ENCODE measurements at places on chromosomes 6 and 20.
A peak's percentile ranks its signal among the peaks of the same experiment; 100 is the strongest.

DNA sequence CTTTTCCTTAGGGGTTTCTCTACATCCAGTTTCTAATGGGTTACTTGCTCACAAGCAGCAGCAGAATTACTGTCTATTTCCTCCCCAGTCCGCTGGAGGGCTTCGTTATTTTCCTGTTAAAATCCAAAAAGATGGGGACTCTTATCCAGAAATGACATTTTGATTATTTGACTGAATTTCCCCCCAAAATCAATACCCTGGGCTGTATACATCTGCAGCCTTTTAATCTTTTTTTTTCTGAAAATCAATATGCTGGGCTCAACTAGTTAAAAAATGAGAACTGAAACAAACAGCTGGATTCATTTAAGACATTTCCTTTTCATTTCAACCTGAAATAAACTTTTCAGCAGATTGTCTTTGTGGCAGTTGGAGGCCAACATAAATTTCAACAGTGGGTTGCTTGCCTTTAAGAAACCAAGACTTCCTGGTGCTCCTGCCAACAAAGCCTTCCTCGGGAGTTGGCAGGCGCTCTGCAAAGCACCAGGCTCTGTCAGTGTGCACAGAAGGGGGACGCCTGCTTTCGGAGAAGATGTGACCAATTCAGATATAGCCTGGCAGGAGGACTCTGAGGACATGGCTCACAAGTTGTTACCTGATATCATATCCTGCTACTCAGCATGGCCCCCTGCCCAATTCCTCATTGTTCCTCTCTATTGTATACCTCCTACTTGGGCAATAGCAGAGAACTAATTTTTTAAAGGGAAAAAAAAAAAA lies 204.7 kb upstream of the ARG1 start:
- peak; percentile 84 for DNase-seq

GRCh38 chr6:37713529-37714119 lies 15.9 kb upstream of the MDGA1 start:
- DNase-seq: no peak

GRCh38 chr6:99011151-99011550 lies 63.4 kb upstream of the FBXL4 start:
- DNase-seq: no peak

DNA sequence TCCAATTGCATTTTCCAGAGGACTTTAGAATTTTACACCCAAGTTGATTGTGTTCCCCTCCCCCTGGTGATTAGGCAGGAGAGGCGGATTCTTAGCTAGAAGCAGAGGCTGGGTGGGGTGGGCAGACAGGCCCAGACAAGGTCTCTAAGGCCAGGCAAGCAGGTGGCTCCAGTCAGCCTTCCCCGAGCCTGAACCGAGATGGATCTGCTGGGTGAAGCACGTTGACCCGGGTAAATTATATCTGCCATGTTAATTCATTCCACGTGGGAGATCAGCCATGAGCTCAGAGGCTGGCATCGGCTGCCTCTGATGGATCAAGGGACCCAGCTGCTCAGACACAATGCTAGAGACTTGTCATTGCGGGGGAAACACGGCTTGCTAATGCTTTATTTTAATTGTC lies 159.5 kb upstream of the MAFB start:
- DNase-seq: no peak

- no peak for DNase-seq
Observed at GRCh38 chr20:32189691-32190615, 17.6 kb downstream of the PLAGL2 start.

DNA sequence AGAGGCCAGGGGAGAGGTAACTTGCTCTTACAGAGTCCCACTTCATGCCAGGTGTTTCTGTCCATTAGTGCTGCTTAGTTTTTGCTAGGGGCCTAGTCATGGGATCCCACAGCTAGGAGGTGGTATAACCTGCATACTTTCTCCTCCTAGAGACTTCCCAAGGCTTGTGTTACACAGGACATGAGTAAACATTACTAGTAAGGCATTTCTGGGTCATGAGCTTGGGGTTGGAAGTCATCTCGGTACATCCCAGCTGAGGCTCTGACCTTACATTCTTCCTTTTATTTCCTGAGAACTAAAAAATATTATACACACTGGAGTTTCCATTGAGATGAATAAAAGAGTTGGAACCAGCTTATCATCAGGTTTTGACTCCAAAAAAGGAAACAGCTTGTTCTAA lies 20.9 kb upstream of the PNPLA1 start:
- no peak for DNase-seq

- DNase-seq: peak; percentile 41
Observed at GRCh38 chr20:18001131-18001921, 32.5 kb downstream of the MGME1 start.

- no peak for DNase-seq
Observed at GRCh38 chr6:752438-752837, 59.5 kb upstream of the EXOC2 start.

- no peak for DNase-seq
Observed at GRCh38 chr6:81624453-81624852, 128.0 kb downstream of the TENT5A start.

DNA sequence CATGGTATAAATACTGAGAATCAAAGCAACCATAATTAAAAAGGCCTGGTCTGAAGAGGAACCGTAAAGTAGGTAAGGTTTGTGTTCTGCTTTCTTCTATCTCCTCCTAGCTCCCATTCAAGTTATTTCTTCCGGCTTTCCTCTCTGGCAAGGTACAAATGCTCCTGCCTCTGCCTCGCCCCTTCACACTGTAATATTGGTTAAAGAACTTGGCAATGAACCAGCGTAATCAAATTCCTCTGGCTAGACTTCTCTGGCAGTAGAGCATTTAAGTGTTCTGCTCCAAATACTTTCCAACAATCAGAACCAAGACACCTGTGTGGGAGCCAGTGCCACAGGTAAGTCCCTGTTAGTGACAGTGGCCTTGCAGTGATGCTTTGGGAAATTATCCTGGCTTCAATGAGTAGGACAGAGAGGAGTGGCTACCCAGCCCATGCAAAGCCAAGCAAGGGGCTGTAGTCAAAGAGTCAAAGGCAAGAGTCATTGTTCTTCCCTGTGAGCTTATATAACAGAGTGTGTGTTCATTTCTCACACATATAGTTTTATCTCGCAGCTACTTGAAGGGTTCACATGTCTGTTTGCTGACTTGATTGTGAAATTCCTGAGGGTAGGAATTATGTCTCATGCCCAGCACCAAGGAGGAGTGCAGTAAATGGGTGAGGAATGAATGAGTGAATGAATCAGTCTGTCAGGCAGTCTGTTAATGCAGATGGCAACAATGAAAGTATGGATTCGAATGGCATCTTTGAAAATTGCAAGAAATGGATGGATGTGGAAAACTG lies 329.3 kb downstream of the NRN1 start:
- DNase-seq: no peak

DNA sequence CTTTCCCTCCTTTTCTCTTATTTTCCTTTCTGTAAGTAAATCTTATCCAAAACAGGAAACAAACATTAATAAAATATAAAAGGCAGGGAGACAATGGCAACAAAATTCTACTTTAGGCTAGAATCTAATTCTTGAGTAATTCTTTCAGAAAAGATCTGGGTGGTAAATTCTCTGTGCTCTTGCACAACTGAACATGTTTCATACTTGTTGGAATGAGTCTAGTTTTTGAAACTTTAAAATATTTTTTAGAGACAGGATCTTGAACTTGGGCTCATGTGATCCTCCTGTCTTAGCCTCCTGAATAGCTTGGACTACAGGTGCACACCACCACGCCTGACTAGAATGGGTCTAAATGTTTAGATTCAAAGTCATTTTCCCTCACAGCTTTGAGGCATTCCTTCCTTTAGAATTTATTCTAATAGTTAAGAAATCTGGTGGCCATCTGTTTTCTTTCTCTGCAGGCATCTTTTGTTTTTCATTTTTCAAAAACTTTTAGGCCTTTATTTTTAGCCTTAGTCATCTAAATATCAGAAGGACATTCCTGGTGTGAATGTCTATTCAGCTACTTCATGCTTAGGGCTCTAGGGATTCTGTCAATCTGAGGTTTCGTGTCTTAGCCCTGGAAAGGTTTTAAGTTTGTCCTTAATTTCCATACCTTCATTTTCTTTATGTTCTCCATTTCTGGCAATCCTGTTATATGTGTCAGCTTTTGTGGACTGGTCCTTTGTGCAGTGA lies 76.5 kb downstream of the CDKAL1 start:
- DNase-seq: no peak

- DNase-seq: peak; percentile 83
Observed at GRCh38 chr6:106116125-106116832, 30.1 kb downstream of the PRDM1 start.

GRCh38 chr6:56663344-56663743 lies 20.7 kb upstream of the DST start:
- DNase-seq: no peak

DNA sequence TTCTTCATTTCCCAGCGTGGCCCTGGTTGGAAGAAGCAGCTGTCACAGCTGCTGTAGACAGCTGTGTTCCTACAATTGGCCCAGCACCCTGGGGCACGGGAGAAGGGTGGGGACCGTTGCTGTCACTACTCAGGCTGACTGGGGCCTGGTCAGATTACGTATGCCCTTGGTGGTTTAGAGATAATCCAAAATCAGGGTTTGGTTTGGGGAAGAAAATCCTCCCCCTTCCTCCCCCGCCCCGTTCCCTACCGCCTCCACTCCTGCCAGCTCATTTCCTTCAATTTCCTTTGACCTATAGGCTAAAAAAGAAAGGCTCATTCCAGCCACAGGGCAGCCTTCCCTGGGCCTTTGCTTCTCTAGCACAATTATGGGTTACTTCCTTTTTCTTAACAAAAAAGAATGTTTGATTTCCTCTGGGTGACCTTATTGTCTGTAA lies 292.7 kb downstream of the ESR1 start:
- no peak for DNase-seq

GRCh38 chr6:146739696-146740095 lies 140.9 kb downstream of the ADGB start:
- DNase-seq: no peak

DNA sequence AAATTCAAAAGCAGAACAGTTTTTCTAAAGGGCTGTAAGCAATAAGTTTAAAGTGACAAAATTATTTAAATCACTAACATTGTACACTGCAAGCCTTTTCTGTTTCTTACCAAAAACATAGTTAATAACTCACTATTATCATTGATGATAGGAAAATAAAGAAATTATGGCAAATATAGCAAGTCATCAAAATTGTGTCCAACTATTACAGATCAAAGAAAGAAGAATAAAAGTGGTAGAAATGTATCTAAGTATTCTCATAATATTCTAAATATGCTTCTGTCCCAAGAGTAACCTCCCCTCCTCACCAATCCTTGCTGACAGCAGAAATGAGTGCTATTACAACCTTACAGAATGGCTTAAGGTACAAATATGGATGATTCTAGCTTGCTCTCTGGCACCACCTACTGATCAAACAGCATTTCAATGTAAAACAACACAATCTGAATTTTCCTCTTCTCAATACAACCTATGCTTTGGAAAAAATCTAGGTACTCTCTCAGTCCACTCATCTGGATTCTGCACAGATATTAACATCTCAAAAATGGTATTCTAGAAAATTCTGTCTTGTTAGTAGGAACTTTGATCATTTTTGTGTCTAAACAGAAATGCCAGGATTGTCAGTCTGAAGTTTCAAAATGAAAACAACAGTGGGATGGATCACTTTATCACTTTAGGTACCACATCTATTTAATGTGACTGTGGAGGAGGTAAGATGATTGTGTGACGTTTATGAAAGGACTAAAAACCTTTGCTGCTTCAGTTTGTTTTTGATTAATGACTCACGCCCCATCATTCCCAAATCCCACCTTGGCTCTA lies 40.9 kb downstream of the ZFP64 start:
- no peak for DNase-seq

- DNase-seq: no peak
Observed at GRCh38 chr6:80725156-80725930, 618.9 kb downstream of the BCKDHB start.

DNA sequence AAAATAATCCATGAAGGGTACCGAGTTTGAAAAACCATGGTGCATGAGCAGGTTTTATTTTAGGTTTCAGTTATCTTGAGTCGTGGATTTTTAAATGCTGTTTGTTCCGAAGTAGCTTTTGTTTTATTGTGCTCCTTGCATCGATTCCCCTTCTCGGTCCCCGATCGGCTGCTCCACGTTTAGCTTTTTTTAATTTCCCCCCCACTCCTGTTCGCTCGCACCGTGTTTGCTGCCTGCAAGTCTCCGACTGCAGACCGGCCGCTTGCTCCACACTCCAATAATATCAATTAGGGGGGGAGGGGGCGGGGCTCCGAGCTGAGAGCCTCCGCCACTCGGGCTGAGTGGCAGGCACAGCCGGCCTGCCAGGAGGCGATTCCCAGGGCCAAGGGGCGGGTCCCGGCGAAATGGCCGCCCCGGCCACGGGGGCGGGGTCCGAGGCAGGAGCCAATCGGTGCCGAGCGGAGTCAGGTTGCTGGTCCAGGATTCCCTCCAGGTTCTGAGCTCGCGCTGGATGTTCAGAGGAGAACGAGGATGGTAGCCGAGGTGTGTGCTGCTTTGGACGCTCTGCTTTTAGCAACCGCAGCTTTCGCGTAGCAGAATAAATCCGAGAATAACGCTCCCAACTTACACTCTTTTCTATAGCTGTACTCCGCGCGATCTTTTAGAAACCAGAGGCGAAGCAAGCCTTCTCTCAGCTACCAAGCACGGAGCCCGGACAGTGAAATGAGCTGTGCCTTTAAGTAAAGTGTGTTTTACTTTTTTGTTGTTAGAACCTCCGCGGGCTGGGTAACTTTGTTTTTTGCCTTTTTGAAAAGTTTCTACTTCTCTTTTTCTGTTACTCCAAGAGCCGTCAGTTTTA lies at the start of gene EPHA7:
Gene EPHA7, minus strand, starts transcription at position 256 of the 859 bp plus-strand sequence. Its CDS starts 218 bp downstream, at position 38.
- DNase-seq: peak; percentile 71

DNA sequence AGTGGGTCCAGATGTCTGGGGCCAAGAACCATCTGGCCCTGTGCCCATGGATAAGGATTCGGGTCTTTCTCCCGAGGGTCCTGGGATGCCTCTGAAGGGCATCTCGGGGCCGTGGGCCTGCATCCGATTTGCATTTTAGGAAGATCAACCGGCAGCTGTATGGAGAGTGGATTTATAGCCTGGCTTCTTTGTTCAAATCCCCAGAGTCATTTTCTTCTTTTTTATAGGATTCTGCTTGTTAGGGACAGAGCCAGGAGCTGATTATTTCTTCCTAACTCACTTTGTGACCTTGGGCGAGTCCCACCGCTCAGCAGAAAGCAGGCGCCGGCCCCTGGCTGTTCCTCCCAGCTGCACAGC lies 52.9 kb upstream of the APCDD1L start:
- DNase-seq: no peak

GRCh38 chr20:17955302-17955701 lies 13.3 kb downstream of the SNX5 start:
- no peak for DNase-seq

- no peak for DNase-seq
Observed at GRCh38 chr6:125224231-125224861, 70.8 kb downstream of the TPD52L1 start.

DNA sequence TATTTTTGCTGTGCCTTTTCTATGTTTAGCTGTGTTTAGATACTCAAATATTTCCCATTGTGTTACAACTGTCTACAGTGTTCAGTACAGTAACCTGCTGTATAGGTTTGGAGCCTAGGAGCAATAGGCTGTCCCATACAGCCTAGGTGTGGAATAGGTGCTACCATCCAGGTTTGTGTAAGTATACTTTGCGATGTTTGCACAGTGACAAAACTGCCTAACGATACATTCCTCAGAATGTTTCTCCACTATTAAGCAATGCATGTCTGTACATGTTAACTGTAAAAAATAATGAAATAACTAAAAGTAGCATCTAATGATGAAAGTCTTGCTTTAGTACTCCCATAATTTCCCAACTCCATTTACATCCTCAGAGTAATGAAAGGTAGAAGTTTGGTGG lies 46.0 kb downstream of the SERAC1 start:
- peak; percentile 51 for DNase-seq
